ENCODE measurements at places on chromosomes 6 and 20.

DNA sequence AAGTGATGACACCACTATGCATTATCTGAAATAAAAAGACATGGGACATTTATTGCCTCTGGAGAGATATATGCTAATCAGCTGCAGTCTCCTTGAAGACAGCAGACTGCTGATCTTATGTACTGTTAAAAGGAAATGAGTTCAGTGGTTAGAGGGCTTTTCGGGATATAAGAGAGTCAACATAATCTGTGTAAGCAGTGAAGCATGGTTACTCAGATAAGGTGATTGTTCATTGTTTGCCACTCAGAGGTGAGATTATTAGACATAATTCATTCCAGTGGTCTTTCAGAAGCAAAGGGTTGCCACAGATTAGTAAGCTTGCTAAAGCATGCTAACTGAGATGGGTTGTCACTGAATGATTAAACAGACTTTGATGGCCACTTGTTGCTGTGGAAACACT, 1450.7 kb upstream of the ADGRB3 start:
- DNase-seq = no peak

- no peak for DNase-seq
These were observed 541 bp downstream of the SNX21 start for GRCh38 chr20:45833883-45834796.

DNA sequence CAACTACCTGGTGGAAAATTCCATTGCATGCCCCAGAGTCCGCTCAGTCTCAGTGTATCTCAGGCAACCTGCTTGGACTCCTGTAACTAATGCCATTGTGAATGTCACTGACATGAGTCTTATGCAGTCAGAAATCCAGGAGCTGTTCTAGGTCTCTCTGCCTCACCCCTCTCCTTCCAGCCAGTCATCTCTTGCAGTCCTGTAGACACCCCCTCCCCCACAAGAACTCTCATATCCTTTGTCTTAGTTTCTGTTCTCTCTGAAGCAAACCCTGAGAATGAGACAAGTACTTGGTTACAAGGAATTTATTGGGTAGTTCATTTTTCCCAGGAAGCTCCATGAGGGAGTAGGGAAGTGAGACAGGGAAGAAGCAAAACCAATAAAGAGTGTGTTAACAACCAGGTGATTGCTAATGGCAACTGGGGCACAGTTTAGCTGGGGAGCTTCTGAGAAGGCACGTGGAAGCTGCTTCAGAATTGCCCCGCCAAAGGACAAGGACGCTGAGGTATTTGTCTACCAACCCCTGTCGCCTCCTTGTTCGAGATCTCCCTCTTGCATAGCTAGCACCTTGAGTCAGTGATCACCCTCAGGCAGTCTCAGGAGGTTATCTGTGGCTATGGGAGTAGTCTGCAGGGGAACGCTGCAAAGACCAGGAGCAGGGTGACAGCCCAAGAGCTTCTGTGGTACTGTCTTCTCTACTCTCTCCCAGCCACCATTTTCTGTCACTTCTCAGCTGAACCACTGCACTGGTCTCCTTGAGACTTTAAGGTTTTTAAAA, 911.4 kb upstream of the FLRT3 start:
- no peak for DNase-seq

GRCh38 chr20:12535316-12535715, 473.5 kb upstream of the SPTLC3 start:
- no peak for DNase-seq

DNA sequence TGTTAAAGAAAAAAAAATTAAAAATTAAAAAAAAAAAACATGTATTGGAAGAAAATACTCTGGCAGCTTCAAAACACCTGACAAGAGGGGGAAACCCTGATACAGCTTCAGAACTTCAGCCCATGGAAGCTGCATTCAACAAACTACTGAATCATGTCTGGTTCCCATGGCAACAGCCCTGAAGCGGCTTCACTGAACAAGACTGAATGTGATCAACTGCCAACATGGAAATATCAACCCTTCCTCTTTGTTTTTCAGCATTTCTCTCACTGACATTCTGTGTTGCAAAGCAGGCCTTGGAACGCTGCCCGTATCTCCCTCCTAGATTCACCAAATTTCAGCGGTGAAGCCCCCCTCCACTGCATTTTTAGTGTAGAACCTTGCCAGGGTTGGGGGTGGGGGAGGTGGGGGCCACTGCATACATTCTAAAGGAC, 91.3 kb upstream of the SHLD1 start:
- DNase-seq = no peak

GRCh38 chr6:72458521-72458920, 163.3 kb upstream of the KCNQ5 start:
- DNase-seq = no peak

DNA sequence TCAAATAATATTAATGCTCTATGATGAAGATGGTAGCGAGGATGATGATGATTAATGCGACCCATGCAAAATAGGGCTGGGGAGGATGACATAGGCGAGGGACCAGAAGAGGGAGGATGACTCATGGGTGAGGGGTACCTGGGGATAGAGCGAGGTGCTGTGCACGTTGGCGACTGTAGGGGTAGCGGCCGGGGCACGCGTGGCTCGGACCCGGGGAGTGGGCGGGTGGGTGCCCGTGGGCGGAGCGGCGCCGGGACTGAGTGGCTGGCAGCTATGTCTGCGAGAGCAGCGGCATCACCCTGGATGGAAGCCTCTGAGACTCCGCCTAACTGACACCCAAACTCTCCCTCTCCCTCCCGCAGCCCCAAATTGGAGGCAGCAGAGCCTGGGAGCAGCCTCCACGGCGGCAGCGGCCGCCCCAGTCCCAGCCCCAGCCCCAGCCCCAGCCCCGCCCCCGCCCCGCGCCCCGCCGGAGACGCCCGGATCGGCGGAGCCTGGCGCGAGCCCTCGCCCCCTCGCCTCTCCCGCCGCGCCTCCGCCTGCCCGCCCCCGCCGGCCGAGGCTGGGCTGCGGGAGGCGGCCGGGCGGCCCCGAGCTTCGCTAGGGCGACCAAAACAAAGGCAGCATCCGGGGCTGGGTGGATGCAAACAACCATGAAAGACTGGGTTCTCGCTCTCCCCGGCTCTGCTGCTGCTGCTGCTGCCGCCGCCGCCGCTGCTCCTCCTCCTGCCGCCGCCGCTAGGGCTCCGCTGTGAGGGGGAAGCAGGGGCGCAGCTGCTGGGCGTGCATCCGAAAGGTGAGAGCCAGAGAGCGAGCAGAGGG, at the start of gene RIMS1:
Gene RIMS1 (plus strand): TSS at position 367 of the 822 bp plus-strand sequence. CDS start 474 bp downstream, outside the sequence.
- DNase-seq = no peak

DNA sequence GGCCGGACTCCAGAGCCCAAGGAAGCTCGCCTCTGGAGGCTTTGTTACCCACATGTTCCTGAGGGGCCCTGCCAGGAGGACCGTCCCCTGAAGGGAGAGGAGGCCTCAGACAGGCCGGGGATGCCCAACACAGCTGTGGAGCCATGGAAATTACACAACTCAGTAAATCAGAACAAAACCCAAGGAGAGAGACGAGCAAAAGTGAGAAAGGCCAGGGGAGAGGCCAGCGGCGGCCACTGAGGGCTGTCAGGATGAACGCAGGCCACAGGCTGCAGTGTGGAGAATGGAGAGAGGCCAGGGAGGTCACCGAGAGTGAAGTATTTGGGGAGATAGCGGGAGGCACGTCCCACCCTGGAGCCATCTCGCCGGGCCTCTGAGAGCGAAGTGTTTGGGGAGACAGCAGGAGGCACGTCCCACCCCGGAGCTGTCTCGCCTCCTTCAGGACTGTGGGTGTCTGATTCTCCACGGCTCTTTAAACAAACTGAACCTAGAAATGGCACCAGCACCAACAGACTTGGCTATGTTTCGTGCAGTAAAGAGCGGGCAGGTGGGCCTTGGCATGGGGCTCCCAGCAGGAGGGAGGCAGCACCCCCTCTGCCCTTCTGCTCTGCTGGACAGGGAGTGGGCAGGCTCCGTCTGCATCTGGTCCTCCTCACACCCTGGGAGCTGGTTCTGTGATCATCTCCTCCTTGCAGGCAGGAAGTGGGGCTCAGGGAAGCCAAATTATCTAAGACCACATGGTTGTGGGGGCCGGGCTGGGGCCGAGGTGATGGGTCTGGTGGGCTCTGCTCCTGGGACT, 91.0 kb downstream of the YTHDF1 start:
- no peak for DNase-seq

- DNase-seq = no peak
These were observed 76.5 kb downstream of the VEGFA start for GRCh38 chr6:43846556-43846955.

DNA sequence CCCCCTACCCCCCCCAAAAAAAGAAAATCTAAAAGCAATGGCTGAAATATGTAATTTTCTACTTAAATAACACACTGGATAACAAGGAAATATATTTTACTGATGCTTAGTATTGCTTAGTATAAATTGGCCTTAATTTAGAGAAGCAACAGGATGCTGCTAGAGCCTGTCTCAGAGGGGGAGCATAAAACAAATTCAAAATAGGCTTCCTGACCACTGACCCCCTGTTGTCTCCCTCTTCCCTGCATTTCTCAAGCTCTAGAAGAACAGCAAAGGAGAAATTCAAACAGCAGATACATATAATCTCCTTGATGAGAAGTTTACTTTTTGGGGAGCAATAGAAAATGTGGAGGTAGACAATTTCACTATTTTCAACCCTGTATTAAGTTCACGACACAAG, 631.1 kb upstream of the GJE1 start:
- DNase-seq = no peak
